ENCODE measurements at places on chromosomes 1 and 21.

DNA sequence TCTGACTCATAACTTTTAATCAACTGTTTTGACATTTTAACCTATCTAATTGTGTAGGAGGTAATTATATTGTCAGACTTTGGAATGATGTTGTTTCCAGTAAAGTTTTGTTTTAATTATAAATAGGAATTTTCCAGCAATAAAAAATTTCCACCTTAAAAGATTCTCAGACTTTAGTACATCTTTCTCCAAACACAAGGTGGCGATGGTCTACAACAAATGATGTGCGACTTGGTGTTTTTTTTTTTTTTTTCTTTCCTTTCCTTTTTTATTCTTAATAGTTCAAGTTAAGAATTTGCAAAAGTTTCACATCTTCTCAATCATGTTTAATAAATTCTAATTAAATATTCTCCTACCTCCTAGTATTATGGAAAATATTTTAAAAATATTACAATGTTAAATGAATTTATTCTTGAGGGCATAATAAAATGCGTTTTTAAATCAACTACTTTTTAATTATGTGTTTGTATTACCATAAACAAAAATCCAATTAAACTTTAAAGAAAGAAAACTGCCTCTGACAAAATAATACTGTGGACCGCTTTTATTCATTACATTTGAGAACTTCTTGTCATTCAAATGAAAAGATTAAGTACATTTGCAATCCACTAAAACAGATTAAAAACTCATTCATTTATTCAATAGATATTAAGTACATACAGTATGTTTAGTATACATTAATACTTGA lies 4.4 kb upstream of the ADAMTS1 start:
- DNase-seq = peak; percentile 2

- no peak for DNase-seq
Measured at GRCh38 chr1:57294177-57294576, 129.7 kb downstream of the DAB1 start.

DNA sequence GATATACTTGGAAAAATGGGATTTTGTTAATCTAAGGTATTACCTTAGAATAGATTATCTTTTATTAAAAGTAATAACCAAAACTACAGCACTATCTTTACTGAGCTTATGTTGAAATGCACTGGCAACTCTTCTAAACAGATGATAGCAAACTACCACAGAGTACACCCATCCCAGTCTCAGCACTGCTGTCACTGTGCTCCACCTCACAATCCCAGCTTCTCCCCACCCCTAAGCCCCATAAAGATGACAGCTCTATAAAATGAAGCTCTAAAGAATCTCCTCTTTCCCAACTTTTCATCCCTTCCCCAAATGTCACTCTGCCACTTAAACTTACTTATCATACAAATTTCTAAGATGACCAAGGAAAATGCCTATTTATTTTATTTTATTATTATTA lies 6.4 kb downstream of the DSTYK start:
- DNase-seq = peak; percentile 35

GRCh38 chr1:244796719-244797406 lies 38.6 kb upstream of the COX20 start:
- peak; percentile 70 for DNase-seq

DNA sequence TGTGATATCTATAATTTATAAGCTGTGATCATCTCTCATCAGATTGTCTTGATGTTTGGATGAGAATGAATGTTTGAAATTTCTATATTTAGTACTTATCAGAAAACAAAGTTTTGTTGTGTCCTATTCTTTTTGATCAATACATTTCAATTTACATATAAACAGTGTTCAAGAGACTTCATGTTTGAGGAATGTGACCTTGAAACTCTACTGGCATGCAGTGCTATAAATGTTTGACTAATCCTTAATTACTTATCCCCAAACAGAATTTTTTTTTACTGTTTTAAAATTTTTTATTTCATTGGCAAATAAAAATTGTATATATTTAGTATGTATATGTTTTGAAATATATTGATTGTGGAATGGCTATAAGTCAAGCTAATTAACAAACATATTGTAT lies 1.5 kb upstream of the PRKAA2 start:
- no peak for DNase-seq

DNA sequence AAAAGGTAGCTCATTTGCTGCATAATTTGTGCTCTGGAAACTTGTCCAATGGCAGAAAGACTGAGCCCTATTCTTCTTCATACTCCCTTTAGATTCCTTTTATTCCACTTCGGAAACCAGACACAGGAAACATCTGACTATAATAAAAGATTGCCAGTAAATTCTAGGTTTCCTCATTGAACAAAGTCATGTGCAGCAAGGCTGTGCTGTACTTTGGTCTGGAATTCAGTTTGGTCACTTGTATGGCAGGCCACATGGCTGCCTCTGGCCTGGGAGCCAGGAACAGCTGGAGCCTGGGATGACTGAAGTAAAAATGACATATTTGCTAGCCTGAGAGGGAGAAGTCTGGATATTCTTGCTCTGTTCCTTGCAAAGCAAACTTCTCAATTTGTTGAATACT lies 79.6 kb downstream of the ST3GAL3 start:
- DNase-seq = no peak

- DNase-seq = no peak
Measured at GRCh38 chr21:45284456-45284741, 3.3 kb downstream of the POFUT2 start.

DNA sequence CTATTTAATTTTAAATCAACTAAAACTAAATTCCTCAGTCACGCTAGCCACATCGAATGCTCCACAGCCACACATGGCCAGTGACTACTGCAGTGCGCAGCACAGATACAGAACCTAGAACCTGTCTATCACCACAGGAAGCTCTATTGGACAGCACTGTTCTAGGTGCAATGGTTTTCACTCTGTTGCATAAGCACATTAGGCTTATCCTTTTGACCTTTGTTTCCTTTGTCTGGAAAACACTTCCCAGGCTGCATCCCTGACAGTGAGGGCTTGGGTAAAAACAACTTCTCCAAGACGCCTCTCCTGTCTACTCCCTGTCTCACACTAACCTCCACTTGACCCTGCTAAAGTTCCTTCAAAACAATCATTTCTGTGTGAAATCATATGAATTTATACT lies 33.6 kb upstream of the RAP1GAP start:
- DNase-seq = no peak

DNA sequence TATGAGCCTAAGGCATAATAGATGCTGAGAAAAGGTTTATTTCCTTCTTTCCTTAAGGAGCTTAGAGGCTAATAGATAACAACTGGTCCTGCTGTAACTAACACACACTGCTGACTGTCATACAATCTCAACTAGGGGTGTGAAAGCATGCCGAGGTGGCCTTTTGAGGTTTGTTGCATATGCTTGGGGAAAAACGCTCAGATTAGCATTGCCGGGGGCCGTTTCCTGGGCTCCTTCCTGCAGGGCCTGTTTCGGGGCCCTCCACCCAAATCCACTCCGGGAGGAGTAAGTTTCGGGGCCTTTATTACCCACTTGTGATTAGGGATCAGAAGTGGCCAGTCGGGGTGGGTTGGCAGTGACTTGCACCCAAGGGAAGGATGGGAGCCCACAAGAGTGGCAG lies 27.2 kb upstream of the RCSD1 start:
- DNase-seq = no peak

DNA sequence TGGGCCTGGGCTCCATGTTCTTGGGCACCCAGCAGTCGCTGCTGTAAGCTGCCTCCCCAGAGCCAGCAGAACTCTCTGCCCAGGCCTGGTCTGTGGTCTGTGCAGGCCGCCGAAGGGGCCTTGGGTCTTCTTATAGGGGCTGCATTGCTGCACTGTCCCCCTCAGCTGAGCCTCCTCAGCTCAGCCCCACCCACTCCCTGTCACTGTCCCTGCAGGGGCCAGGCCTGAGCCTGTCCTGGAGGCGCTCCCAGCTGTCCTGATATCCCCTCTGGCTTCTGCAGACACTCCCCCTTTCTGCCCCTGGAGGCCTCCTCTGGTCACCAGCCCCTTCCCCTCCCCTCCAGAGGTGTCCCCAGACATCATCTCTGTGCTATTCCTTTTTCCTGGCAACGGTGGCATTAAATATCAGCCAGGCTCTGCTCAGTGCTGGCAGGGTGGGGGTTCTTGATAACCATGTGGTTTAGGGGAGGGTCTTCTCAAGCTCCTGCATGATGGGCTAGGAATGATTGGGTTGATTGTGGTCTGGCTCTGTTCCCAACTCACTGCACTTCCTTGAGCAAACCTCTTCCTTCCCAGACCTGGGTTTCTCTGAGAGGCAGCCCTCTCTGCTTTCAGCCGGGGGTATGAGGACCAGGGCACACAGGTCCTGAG lies 3.7 kb upstream of the FOXO6 start:
- DNase-seq = no peak

GRCh38 chr1:28648008-28648473 lies 359 bp upstream of the RNU11 start:
- peak; percentile 91 for DNase-seq

DNA sequence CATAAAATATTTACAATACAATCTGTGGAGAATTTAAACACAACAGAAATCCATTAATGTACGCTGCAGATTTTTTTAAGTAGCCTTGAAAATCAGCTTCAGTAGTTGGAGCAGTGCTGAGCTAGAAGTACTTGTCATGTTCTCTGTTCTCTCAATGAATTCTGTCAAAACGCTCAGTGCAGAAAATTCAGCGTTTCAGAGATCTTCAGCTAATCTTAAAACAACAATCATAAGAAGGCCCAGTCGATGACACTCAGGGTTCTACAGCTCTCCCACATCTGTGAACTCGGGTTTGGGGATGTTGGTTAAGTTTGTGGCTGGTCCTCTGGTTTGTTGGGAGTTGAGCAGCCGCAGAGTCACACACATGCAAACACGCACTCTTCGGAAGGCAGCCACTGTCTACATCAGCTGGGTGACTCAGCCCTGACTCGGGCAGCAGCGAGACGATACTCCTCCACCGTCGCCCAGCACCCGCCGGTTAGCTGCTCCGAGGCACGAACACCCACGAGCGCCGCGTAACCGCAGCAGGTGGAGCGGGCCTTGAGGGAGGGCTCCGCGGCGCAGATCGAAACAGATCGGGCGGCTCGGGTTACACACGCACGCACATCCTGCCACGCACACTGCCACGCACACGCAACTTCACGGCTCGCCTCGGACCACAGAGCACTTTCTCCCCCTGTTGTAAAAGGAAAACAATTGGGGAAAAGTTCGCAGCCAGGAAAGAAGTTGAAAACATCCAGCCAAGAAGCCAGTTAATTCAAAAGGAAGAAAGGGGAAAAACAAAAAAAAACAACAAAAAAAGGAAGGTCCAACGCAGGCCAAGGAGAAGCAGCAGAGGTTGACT lies 161.2 kb downstream of the RUNX1 start:
- DNase-seq = peak; percentile 72

DNA sequence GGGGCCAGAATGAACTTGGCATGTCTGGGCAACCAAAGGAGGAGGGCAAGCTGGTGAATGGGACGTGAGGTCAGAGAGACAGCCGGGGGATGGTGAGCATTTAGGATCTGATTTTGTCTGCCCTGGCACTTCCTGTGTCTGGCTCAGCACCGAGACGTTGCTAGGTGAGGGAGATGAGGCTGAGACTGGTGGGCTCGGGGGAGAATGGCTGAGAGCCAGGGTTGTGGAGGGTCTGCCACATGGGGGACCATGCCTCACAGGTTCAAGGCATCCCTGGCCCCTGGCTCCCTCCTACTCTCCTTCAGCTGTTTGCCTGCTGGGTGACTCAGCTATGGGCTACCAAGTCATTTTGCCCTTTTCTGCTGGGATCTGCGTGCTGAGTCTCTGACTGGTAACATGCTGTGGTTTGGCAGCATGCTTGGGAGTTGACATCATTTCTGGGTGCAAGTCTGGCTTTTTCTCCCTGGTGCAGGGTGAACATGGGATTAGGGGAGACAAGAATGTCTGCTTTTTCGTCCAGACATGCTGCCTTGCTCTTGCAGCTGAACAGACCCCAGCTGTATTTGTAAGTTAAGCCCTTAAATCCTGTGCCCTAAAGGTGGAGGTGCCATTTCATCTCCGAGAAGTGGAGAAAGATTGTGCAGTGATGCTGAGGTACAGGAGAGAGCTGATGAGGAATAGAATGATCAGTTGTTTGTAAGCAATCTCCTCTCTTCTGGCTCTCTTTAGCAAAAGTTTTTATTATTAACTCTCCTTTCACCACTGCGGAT lies 17.6 kb downstream of the GALNT2 start:
- peak; percentile 25 for DNase-seq

DNA sequence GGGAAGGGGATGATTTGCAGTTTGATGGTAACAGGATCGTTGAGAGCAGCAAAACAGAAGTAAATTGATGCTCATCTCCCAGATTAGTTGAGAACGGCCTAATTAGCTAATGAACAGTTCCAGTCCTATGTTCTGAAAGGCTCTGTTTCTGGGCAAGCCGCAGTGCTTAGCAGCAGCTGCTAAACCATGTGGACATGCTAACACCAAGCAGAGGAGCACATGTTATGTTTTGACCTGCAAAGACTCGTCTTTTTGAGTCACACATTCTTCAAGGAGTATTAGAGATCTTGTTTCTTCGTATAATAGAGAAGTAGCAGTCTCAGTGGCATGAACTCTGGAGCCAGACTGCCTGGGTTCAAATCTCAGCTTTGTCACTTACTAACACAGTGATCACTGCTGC lies 58.1 kb downstream of the CACNA1E start:
- no peak for DNase-seq
